ENCODE measurements at places on chromosomes 1 and 21.

DNA sequence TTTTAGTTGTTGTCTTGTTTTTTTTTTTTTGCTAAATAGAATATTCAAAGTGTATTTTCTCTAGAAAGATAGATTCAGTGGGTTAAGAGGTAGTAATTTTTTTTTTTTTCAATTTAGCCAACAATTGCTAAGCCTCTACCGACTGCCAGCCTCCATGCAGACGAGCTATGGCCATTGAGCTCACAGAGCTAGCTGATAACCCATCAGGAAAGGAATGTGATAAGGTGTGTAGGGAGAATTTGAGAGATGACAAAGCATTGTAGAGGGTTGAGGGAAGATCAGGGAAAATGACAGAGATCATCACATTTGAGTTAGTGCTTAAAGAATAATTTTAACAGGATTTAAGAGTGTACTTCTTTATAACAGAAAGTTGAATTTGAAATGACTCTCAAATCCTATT is 30.6 kb downstream of the DNM3 start:
- no peak for DNase-seq

DNA sequence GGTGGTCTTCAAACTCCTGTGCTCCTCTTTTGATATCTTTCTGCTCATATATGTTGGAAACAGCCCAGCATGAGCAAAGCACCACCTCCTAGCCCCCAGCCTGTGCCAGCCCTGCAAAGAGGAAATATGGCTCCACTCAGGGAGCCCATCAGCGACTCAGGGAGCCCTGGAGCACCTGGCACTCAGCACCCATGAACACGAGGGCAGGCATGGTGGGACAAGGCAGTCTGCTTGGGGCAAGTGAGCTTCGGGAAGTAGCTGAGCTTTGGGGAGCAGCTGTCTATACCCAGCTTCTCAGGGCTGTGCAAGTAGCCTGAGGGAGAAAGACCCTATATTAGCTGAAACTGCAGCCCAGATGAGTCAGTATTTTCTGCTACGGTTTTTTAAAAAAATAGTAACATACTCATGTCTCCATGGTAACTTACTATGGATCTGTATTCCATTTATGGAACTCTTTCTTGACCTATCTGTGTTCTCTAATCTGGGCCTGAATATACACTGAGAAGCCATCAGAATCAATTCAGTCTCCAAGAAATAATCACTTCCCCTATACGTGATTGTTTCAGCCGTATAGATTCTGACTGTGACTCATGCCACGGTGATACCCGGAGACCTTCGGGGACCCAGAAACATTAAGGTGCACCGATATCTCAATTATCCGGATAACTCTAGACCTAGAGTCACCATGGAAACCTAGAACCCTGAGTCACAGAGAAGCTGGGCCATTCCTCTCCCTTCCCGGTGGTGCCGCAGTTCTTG is 1.5 kb upstream of the ETS2 start:
- DNase-seq, result no peak

- DNase-seq, result no peak
These were observed 41.1 kb upstream of the IL19 start for GRCh38 chr1:206729507-206729906.

- no peak for DNase-seq
These were observed 474.0 kb downstream of the SETD4 start for GRCh38 chr21:35586305-35586704.

DNA sequence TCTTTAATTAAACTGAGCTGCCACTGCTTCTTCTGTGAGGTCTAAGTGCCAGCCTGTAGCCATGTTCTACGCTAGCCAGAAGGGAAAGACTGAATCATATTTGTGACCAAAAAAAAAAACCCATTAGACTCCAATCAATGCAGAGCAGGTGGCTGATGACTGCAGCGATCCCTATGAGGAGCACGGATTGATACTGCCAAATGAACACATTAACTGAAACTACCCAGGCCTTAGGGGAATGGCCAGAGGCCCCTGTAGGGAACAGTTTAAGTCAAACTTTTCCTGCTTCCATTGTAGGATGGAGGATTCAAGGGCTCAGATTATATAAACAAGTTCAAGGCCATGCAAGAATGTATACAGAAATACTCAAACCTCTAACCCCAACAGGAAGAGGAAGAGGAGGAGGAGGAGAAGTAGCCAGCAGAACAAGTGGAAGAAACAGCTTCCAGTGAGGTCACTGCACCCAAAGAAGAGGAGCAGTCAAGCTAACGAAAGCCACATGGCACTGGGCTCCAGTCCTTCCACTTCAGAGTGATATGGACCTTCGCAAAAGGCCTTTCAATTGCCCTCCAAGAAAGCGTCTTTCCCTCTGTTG is 328.3 kb downstream of the SMYD3 start:
- DNase-seq, result no peak

DNA sequence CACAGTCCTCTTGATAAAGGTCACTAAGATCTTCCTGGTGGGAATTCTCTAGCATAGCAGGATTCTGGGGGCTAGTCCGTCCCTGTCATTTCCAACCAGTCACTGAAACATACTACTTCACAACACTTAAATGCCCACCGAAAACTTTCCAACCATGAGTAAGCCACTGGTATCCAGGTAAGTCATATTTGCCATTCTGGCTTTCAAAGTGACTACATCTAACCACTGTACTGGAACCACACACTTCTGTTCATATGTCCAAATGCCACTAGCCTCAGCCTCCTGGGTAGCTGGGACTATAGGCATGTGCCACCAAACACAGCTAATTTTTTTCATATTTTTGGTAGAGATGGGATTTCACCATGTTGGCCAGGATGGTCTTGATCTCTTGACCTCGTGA is 64.3 kb upstream of the VANGL1 start:
- DNase-seq, result no peak

Measured in activated CD4-positive, alpha-beta T cell treated with anti-CD3 and anti-CD28 coated beads for 24 hours (primary cell).